Muscle of back (tissue), 13 donors: ENCODE measurements at places on chromosomes 11 and 22. TPM values are rescaled to one million over a fixed set of nuclear protein-coding genes. Genes with fewer than 3 reads are reported as not detected.

DNA sequence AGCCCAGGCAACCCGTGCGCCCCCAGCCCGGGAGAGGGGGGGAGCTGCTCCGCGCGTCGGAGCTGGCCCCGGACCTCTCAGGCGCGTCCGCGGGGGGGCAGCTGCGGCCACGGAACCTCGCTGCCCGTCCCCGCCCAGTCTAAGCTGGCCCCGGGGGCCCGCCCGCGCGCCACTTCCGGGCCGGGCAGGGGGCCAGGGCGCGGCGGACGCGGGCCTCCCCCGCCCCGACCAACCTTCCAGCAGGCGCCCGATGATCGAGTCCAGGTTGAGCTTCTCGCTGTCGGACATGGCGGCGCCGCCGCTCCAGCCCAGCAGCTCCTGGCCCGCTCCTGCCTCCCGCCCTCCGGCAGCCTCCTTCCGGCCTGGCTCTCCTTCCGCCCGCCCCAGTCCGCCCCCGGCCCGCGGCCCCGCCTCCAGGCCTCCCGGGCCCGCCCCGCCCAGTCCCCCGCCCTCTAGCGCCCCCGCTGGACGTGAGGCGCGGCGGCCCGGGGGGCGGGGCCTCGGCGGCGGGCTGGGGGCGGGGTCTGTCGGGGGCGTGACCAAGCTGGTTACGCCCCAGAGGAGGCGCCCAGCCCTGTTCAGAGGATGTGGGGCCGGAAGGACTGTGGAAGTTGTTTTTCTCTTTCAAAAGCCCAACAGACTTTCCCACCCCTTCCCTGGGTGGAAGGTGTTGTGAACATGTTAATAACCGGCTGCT lies at the start of gene PPP1CA:
Gene PPP1CA (minus strand): TSS at position 364 of the 697 bp plus-strand sequence. CDS start 76 bp downstream, at position 288.
- DNase-seq = peak; percentile 91

GRCh38 chr11:86610559-86611341 lies 61.7 kb downstream of the ME3 start:
- DNase-seq = no peak

DNA sequence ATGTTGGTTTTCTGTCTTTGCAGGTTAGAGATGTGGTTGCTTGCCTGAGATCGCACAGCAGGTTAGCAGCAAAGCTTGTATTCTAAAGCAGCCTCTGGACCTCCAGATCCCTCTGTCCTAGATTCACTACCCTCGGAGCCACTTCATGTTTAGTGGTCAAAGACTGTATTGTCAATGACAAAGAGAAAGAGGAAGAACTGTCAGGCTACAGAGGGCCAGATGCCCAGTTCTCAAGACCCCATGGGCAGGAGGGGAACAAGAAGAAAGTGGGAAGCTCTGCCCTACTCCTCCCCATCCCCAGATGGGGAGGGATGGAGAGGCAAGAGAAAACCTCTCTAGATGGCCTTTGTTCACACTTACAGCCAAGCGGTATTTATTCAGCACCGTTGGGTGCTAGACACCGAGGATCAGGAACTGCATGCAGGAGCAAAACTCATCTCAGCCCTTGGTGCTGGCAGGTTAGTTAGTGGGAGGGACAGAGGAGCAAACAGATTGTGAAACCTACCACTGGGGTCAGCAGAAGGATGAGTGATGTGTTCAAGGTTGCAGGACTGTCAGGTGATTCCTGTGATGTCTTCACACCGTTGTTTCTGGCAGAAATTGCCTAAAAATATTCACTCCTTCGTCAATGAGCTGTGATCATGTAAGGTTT lies 38.3 kb upstream of the PTPRJ start:
- DNase-seq = no peak

- DNase-seq = no peak
These were observed 276.6 kb downstream of the FAT3 start for GRCh38 chr11:92501066-92501739.

DNA sequence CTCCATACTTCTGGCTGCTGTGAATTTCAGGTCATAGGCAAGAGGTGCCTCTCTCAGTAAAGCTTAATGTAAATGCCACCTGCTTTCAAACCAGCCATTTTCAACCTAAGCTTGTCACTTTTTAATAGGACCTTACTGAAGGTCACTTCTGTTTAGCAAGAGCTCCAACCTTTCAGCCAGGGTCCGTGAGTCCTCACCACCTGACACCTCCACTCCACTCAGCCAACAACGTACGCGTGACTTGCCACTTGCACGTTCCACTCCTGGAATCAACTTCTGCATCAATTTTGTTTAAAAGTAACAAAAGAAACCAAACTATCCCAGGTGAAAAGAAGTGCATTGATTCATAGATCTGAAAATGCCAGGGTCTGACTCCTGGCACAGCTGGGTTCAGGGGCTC lies 114.4 kb downstream of the TRIM29 start:
- no peak for DNase-seq

The NOX4 gene
- 2.5 TPM for polyA plus RNA-seq

The PITPNM1 gene
- polyA plus RNA-seq = 6.0 TPM

- no peak for DNase-seq
These were observed 89.1 kb downstream of the SWAP70 start for GRCh38 chr11:9753021-9753420.

GRCh38 chr22:46586123-46586519 lies 34.1 kb upstream of the GRAMD4 start:
- DNase-seq = no peak

The CCDC81 gene
- 1.6 TPM for polyA plus RNA-seq

The IL18 gene
- 0.92 TPM for polyA plus RNA-seq

- no peak for DNase-seq
These were observed 90.7 kb downstream of the CSNK2A3 start for GRCh38 chr11:11262171-11262920.

- no peak for DNase-seq
These were observed 874 bp downstream of the APOL1 start for GRCh38 chr22:36253523-36254490.

DNA sequence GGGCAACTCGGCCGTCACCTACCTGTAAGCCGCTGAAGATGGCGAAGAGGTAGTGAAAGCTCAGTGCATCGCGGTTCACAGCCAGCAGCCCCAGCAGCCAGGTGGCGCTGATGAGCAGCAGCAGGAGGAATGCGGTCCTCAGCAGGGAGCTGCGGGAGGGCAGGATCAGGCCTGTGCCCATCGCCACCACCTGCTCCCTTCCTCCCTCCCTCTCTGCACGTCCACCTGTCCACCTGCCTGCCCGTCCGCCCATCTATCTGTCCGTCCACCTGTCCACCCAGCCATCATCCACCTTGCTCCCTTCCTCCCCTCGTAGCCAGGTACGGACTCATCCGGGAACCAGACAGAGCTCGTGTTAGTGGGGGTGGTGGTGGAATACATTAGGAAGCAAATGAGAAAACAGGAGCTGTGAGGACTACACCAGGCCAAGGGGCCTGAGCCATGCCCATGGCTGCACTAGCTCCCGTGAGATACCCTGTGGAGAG lies 32.2 kb downstream of the TRMU start:
- no peak for DNase-seq

The OR56A1 gene
- not detected for polyA plus RNA-seq

DNA sequence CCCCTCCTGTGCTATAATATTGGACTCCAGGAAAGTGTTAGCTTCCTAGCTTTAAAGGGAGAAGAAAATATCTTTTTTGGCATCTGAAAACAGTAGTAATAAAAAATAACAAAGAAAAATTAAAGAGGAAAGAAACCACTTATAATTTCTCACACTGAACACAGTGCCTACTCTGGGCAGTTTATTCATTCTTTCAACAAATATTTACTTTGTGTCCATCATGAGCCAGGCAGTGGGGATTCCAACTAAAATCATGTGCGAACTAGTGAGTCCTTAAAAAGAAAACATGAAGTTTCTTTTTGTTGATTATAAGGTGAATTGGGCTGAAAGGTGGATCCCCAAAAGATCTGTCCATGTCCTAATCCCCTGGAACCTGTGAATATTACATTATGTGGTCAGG lies 16.0 kb upstream of the ELF5 start:
- DNase-seq = no peak

- no peak for DNase-seq
These were observed 4.3 kb upstream of the RGL4 start for GRCh38 chr22:23686416-23687024.

GRCh38 chr11:125939081-125939521 lies 6.7 kb upstream of the VSIG10L2 start:
- DNase-seq = peak; percentile 72

GRCh38 chr11:111416231-111416960 lies 37.3 kb upstream of the POU2AF1 start:
- DNase-seq = no peak

The THOC5 gene
- 20.6 TPM for polyA plus RNA-seq
